ENCODE measurements at places on chromosomes 13 and 19.

- no peak for DNase-seq
Measured at GRCh38 chr13:22748866-22749577, 431.8 kb upstream of the SGCG start.

DNA sequence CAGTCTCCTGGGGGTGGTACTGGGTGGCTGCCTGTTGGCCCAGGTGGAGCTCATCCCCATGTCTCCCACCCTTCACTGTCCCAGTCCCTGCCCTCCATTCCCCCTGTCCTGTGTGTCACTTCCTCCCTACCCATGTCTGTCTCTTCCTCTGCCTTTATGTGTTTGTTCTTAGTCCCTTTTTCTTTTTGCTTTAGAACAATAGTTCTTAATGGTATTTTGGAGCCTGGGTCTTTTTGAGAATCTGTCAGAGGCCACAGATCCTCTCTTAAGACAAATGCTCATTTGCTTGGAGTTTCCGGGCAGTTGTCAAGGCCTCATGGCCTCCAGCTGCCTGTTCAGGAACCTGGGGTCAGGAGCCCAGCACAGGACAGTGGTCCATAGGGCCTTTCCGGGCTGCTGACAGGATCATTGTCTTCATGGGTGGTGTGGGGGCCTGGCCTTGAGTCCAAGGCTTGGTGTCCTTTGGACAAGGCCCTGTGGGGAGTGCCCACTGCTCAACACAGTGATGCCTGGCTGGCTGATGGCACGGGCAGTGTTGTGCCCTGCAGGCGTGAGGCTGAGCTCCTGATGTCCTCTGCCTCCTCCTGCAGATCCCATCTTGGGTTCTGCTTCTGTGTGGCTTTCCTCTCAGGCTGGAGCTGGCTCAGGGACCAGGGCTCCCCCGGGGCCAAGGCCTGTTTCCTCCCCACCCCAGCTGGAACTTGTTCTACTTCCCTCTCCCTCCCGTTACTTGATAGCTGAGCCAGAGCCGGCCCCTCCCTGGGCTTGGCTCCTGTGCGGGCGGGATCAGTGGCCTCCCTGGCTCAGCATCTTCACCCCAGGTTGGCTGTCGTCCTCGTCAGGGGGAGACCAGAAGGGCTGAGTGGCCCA is 3.5 kb downstream of the EGLN2 start:
- DNase-seq = no peak

- no peak for DNase-seq
Measured at GRCh38 chr19:29952646-29953045, 10.6 kb downstream of the URI1 start.

GRCh38 chr19:13850910-13851733 is 25.8 kb upstream of the NANOS3 start:
- no peak for DNase-seq

GRCh38 chr19:28012361-28012760 is 1200.6 kb downstream of the UQCRFS1 start:
- no peak for DNase-seq

DNA sequence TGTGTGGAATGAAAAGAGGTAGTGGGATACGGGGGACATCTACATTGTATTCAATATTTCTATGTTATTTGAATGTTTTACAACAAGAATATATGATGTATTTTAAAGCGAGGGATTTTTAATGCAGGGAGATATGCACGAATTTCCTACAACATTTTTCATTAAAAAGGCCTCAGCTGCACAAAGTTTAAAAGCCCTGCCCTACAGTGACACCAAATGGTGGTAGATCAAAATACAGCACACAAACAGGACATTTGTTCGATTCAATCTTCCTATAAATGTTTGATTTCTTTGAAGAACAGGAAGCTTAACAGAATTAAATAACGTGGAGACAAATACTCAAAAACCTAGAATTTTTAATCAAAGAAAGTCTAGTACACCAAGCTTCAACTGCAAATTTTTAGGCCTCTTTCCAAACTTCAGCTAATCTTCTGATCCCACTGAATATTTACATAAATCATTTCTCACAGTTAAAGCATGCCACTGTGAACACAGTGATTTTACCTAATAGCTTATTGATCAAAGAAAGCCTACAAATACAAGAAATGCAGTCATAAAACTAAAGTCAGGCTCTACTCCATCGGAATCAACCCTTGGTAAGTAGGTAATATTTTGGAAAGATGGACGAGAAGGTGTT is 257.2 kb downstream of the DIAPH3 start:
- no peak for DNase-seq

DNA sequence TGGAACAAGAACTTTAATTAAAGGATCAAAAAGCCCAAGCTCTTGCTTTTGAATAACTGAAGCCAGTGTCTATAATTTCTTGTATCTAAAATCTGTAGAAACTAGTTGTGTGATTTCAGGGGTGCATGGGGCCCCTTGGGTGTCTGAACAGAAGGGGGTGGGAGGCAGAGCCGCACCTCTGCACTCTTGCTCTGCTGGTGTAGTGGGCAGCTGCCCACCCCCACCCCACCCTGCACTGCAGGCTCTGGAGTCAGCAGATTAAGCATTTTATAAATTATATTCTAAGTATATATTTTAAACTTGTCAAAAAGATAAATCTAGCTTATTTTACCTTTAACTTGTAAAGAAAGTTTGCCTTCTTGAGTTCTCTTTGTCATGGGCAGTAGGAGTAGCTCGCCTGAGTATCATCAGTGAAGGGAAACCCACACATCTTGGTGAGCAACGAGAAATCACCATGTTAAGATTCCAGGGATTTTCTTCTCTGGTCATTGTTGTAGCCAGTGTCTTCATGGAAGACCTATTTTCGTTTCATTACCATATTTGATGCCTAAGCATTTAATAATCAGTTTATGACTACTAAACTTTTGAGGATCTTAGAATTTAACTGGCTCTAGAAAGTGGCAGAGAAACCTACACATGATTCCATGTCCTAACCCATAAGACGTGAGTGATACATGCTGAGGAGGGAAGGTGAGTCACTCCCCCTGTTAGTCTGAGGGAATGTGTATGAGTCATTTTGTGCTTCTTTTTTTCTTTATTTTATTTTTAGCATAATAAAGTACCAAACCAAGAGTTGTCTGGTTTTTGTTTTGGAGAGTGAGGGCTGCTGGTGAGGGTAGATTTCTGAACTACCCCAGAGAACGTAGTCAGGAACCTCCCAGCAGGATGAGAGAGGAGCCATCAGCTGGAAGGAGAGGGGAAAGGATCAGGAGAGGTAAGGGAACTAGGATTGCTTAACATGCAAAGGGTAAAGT is 7.7 kb downstream of the UBE2L5 start:
- no peak for DNase-seq

- no peak for DNase-seq
Measured at GRCh38 chr19:2115324-2115723, 18.6 kb downstream of the IZUMO4 start.

DNA sequence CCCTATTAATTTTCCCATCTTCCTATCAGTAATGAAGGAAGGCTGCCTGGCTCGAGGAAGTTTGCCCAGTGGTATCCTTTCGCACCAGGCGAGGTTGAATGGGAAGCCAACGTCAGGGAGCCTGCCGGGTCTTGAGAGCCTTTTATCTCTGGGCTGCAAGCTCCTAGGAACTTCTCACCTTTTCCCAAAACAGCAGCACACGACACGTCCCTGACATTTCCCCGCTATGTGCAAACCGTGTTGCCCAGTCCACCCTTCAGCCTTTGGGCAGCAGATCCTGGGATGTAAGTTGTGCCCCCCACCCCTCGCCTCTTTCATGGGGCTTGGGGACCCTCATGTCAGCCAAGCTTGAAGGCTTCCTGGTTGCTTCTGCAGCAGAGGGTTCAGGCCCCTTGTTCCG is 179.1 kb downstream of the ZNF536 start:
- no peak for DNase-seq

- no peak for DNase-seq
Measured at GRCh38 chr19:2249010-2249866, at the start of gene AMH. Gene AMH, plus strand, starts transcription at chr19:2249323. Its CDS starts 10 bp downstream, at chr19:2249333.

DNA sequence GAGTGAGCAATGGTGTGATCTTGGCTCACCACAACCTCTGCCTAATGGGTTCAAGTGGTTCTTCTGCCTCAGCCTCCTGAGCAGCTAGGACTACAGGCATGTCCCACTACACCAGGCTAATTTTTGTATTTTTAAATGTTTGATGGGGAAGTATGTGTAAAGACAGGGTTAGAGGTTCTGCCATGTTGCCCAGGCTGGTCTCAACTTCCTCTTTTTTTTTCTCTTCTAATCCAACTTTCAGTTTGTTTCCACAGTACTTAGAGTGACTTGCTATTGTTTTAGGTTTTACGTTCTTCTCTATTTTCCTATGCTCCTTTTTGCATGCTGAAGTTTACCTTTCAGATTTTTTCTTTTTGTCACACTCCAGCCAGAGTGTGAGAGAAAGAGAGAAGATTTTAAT is 1433.0 kb downstream of the UQCRFS1 start:
- no peak for DNase-seq

- DNase-seq = peak; percentile 73
Measured at GRCh38 chr19:17938092-17938845, 5.5 kb downstream of the CCDC124 start.

GRCh38 chr19:12287958-12288500 is 6.7 kb downstream of the ZNF44 start:
- DNase-seq = no peak

DNA sequence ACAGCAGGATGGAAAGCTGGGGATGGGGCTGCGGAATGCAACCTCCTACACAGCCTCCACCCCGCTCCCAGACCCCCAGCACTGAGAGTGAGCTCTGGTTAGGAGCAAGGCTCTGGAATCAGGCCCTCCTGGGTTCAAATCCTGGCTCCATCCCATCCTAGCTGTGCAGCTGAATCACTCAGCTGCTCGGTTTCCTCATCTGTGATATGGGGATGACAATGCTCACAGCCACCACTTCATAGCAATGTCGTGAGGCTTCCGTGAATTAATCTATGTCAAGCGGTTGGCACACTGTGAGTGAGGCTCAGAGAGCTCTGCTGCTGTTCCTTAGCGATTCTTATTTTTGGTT is 538 bp downstream of the ACP7 start:
- DNase-seq = no peak

DNA sequence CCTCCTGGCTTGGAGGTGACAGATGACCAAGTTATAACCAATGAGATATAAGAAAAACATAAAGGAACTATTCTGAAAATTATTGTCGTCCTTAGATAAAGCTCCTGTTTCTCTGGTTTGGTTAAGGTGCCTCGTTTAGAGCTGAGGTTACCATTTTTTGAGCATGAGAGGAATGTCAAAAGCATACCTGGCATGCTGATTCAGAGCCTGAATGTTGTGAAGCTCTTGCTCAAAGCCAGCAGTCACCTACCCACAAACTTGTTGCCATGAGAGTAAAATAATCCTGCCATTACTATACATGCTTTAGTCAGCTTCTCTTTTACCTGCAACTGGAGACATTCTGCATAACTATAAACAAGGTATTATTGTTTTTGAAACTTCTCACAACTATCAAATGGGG is 1116.2 kb downstream of the DIAPH3 start:
- DNase-seq = no peak

DNA sequence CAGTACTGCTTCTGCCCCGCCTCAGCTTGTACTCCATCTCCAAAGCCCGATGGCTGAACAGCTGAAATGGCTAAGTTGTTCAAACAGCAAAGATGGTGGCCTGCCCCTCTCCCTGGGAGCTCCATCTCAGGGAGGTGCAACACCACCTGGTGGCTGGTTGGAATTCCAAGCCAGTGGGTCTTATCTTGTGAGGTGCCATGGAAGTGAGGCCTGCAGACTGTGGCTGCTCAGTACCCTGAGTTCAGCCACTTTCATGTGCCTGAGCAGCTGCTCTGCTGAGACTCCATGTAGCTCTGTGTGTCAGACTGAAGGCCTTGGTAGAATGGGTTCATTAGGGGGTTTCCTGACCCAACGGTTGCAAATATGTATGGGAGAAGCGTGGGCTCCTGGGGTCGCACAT is 67.3 kb upstream of the SPRY2 start:
- DNase-seq = no peak

DNA sequence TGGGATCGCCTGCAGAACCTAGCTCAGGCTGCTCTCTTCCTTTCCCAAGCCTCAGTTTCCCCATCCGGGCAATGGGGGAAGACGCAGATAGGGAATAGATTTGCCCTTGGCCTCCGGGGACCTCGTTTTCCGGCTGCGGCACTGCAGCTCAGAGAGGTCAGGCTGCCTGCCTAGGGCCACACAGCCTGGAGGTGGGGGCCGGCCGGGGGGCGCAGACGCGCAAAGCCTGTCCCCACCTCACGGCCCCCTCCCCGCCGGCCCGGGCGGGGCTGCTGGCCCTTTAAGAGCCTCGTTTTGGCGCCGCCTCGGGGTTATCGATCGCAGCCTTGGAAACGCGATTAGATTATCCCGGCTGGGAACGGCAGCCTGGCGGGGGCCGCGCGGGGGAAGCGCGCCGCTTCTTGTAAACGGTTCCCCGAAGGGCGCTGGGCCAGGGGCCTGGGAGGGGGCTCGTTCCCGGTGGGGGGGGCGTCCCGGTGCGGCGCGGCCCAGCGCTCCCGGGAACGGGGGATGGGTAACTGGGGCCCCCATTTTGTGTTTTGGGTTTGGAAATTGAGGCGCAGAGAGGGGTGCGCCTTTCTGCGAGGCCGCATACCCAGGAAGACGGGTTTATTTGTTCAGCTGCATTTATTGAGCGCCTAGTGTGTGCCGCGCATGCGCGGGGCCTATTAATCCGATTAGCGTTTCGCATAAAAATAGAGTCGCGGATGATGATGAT is 23.4 kb upstream of the TCF3 start:
- no peak for DNase-seq

- no peak for DNase-seq
Measured at GRCh38 chr13:98541191-98541590, 35.7 kb downstream of the STK24 start.

GRCh38 chr13:102817907-102818306 is 19.0 kb downstream of the BIVM start:
- DNase-seq = no peak

GRCh38 chr13:42041011-42041683 is 7.3 kb upstream of the DGKH start:
- DNase-seq = no peak

DNA sequence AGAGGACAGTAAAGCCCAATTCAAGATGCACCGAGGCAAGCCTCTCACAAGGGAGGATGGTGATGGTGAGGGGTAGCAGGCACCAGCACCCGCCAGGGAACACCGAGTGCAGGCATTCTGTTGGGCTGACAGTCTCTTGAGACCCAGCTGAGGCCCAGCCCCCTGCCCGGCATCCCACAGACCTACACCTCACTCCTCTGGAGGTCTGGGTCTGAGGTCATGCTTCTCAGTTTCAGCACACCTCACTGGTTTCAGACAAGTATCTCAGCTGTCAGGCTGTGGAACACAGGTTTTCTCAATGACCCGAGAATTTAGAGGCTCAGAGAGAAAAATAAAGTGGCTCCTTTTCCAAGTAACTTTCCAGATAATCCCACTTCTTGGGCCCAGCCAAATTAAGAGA is 27.7 kb upstream of the EPHX3 start:
- DNase-seq = no peak

Data from stimulated activated CD4-positive, alpha-beta T cell treated with anti-CD3 and anti-CD28 coated beads, Interleukin-1b, Interleukin-23, amount 100 ng/mL, for 1 hour (primary cell).